Spinal cord (tissue), 10 donors: ENCODE measurements at places on chromosomes 7 and 10. TPM values are rescaled to one million over a fixed set of nuclear protein-coding genes. Genes with fewer than 3 reads are reported as not detected.

REEP3 gene
- 32.3 TPM for polyA plus RNA-seq

MYO1G gene
- polyA plus RNA-seq = 0.56 TPM

OR2A7 gene
- 0.25 TPM for polyA plus RNA-seq

ADCY1 gene
- polyA plus RNA-seq = 79.2 TPM

ADIRF gene
- 31.5 TPM for polyA plus RNA-seq

MYL10 gene
- 0.44 TPM for polyA plus RNA-seq

FAM200A gene
- polyA plus RNA-seq = 13.0 TPM

PURB gene
- 25.1 TPM for polyA plus RNA-seq

FOXI2 gene
- polyA plus RNA-seq = not detected

TES gene
- polyA plus RNA-seq = 13.7 TPM

VWDE gene
- polyA plus RNA-seq = 0.65 TPM

WDR91 gene
- polyA plus RNA-seq = 27.4 TPM

LIPF gene
- polyA plus RNA-seq = not detected
